ENCODE measurements at places on chromosomes 13 and 19.

- no peak for DNase-seq
Observed at GRCh38 chr13:46748300-46748699, 48.7 kb downstream of the ESD start.

DNA sequence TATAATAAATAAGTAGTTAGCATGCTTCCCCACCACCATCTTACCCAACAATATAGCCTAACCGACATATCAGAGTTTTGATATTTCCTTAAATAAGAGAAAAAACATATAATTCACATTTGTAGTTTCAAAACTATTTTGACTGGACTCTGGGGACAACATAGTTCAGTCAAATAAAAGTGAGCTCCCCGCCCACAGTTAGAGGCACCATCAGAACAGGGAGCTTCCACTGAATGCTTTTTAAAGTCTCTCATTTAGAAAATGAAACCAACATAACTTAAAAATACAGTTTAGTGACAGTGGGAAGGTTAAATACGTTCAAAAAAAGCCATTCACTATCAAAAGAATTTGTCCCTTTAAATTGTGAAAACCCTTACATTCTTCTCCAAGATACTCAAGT, 92.8 kb downstream of the EPSTI1 start:
- DNase-seq, result no peak

GRCh38 chr19:35710784-35711723, 6.7 kb downstream of the ZBTB32 start:
- DNase-seq, result no peak

- peak; percentile 64 for DNase-seq
Observed at GRCh38 chr19:12828494-12828893, 5.9 kb downstream of the RTBDN start.

DNA sequence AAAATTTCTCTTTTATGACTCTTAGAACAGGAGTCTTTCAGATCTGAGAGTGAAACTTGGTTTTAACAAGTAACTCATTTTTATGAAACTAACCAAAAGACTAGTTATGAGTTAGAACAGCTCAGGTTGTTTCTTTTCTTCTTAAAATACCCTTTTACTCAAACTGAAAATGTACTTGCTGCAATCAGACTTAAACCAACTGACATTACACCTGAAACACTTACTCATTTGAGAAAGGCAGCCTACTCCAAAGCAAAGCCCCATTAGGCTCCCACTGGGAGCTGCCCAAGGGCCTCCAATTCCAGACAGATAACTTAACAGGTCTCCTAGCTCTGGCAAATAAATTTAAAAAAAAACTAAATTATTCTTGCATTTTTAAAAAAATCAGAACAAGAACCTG, 3.6 kb downstream of the FOXO1 start:
- DNase-seq, result no peak

DNA sequence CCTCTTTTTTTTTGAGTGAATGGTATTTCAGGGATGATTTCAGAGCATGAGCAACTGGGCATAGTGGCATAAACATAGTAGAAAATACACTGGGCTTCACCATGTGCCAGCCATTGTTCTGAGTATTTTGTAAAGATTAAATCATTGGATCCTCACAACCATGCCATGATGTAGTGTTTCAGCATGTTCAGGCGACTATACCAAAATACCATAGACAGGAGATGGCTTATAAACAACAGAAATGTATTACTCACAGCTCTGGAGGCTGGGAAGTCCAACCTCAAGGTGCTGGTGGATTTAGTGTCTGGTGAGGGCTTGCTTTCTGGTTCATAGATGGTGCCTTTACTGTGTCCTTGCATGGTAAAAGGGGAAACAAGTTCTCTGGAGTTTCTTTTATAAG, 101.5 kb upstream of the KL start:
- DNase-seq, result no peak

DNA sequence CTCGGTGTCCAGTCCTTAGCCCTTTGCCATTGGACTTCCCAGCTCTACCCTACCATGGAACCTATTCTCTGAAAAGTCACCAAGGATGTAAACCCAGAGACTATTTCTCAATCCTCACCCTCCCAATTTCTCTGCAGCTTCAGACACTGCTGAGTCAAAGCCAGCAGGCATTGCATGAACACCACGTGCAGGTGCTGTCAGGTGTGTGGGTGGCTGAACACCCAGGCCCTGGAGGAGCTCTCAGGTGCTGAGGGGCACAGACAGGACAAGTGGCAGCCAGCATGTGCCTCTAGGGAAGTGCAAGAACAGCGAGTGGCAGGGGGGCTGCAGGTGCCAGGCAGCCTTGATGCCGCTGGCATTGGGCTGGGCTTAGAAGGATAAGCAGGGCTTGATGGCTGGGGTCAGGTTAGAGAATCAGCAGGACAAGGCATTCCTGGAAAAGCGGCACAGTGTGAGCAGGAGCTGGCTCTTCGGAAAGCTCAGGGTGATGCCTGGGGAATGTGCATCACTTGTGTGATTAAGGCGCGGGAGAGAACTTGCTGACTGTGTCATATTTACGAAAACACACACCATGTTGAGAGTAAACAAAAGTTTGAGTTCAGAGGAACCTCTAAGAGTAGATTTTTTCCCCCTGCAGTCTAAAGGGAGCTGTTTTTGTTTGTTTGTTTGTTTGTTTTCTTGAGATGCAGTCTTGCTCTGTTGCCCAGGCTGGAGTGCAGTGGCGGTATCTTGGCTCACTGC, 83.8 kb downstream of the LNX2 start:
- no peak for DNase-seq

GRCh38 chr19:9674663-9675357, at the start of gene ZNF562:
Gene ZNF562 (minus strand): TSS chr19:9675100. CDS start chr19:9660744, 14,356 bp downstream.
- DNase-seq, result peak; percentile 90

- DNase-seq, result no peak
Observed at GRCh38 chr13:59950266-59950665, 213.5 kb downstream of the DIAPH3 start.

DNA sequence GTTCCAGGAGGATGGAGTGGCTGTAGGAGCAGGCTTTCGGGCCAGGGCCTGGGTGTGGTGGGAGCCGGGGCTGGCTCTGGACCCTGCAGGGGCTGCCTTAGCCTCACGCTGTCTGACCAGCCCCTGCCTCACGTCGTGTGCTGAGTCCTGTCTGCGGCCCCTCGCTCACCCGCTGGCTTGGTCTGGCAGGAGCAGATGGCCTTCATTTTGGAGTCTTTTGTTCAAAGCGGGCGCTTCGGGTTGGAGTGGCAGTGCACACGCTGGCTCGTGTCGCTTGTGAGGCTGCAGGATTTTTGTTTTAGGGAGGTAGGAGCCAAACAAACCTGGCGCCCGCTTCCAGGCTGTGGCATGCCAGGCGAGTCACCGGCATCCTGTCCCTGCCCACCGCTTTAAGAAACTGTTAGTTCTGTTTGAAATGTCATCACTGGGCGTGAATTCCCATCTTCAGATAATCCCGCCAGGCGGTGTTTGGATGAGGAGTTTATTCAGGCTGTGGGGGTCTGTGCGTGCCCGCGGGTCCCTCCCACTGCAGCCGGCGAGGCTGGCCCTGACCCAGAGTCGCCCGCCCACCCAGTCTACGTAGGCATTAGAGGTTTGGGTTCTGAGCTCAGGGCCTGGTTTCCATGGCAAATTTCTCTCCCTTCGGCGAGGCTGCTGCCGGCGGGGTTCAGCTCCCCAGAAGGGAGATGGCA, 89.8 kb downstream of the KDM4B start:
- DNase-seq, result no peak

All from T47D (cell line).